Amniotic stem cell (primary cell): ENCODE measurements at places on chromosomes 7 and 10.

GRCh38 chr10:88064608-88065382 lies 201.4 kb downstream of the PTEN start:
- no peak for DNase-seq

GRCh38 chr10:127996586-127996985 lies 89.7 kb downstream of the PTPRE start:
- no peak for DNase-seq

DNA sequence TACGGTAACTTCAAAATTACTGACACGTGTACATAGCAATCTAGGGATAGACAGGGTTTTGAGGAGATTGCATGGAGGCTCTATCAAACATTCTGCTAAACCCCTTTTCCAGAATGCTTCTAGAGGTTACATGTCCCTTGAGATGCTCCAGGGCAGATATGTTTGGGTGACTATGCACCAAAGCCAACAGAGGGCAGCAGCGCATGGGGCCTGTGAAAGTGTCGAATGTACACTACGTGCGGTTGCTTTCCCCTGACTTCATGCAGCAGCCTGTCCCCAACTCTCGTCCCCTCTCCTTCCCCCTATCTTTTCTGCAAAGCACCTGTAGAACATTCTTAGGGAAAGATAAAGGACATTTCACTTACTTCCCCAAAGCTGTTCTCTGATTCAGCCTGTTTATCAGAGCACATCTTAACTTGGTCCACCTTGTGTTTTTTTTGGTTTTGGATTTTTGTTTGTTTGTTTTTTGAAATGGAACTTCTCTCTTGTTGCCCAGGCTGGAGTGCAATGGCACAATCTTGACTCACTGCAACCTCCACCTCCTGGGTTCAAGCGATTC lies 90.2 kb downstream of the UBE3C start:
- DNase-seq = no peak

DNA sequence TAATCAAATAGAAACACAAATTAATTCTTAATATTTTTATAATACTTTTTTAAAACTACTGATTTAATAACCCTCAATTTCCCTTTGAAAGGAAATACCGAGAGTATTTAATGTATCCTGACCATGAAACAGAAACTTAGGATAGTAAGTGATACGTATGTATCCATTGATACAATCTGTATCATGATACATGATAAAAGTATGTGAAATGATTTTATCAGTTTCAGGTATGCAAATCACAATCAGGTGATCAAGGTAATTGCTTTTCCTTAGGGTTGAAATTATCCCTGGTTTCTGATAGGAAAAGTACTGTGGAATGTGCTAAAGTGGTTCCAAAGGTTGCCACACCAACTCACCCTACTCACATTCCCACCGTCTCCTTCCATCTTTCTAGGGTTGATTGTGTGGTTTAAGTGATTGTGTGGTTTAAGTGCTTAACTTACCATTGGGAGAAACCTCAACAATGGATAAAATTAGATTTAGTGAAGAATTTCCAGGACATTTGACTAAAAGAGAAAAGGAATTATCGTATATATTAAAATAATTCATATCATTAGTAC lies 138.3 kb downstream of the LRRN3 start:
- no peak for DNase-seq

DNA sequence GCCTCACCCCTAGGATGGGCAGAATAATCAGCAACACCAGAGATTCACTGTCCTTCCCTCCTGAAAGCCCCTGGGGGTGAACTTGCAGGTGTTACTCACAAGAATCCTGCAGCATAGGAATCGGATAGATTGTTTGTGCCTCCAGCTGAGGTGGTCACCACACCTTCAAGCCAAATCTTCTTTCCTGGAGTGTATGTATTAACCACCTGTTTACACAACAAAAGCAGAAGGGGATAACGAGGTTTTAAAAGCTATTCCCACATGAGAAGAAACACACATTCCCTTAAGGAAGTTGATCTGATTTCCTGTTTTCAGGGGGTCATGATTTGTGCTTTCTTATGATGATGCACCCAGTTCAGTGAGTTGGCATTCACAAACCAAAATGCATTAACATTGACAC lies 173.8 kb upstream of the HPS1 start:
- DNase-seq = no peak
